ENCODE measurements at places on chromosomes 6 and 20.

DNA sequence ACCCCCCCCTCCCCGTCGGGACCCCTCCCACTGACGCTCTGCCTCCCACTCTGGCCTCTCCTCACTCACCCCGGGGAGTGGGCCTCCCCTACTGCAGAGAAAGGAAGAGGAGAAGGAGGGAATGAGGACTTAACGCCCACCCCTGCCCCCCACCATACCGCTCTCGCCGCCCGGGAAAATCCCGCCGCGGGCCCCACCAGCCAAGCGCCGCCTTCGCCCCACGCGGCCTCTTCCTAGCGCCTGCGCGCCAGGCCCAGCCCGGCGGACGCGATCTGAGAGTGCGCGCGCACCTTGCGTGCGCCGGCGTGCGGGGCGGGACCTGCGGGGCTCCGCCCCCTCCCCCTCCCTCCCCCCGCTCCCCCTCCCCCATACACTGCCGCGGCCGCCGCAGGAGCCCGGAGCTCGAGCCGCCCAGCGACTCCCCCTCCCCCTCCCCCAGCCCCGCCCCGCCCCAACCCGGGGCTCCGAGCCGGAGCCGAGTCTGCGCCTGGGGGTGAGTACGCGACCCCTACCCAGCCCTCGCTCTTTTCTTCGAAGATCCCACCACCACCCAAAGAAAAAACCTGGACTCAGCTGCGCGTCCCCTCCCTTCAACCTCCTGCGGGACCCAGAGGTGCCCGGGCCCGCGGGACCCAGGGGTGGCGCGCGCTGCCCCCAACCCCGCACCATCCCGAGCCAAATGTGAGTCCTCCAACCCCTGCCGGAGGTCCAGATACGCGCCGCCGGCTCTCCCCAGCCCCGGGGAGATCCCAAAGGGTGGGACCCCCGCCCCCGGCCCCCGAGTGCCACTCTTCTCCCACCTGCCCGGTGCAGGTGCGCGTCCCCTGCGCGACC, at the start of the genes MRPL14 and TMEM63B:
MRPL14 (minus strand) TSS at position 267 of the 834 bp plus-strand sequence. CDS start 10,841 bp downstream, outside the sequence.
TMEM63B (plus strand) TSS at position 369 of the 834 bp plus-strand sequence. CDS start 7,031 bp downstream, outside the sequence.
- DNase-seq: peak; percentile 64

DNA sequence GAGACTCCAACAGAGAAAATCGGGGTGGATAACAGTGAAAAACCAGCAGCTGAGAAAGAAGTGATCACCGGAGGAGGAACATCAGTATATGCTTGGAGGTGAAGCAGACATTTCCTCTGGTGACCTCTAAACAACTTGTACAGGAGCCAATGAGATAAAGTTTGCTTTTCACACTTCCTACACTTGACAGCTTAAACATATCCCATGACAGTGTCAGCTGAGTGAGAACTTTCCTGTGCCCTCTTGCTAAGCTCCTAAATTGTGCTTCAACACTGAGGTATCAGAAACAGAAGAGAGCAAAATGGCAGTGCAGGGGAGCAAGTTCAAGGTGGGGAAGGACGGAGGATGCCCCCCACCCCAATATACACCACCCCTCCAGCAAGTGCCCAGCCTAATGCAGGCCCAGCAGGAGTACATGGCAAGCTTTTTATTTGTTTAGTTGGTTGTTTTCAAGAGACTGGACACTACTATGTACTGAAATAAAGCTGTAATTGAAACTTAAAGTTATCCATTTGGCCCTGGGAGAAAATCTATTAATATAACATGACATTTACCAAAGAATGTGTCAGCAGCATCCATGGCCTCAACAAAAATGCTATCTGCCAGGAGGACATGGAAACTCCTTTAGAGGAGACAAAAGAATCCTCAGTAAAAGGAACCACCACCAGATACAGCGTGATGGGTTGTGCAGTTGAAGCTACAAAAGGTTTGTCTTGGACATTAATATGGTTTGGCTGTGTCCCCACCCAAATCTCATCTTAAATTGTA, 540.2 kb downstream of the PRKN start:
- DNase-seq: no peak

GRCh38 chr20:29306390-29307072, 1950.9 kb upstream of the DEFB115 start:
- no peak for DNase-seq

GRCh38 chr20:57283860-57284259, 17.4 kb upstream of the BMP7 start:
- DNase-seq: no peak

- no peak for DNase-seq
These were observed 16.3 kb upstream of the HM13 start for GRCh38 chr20:31497838-31498540.

DNA sequence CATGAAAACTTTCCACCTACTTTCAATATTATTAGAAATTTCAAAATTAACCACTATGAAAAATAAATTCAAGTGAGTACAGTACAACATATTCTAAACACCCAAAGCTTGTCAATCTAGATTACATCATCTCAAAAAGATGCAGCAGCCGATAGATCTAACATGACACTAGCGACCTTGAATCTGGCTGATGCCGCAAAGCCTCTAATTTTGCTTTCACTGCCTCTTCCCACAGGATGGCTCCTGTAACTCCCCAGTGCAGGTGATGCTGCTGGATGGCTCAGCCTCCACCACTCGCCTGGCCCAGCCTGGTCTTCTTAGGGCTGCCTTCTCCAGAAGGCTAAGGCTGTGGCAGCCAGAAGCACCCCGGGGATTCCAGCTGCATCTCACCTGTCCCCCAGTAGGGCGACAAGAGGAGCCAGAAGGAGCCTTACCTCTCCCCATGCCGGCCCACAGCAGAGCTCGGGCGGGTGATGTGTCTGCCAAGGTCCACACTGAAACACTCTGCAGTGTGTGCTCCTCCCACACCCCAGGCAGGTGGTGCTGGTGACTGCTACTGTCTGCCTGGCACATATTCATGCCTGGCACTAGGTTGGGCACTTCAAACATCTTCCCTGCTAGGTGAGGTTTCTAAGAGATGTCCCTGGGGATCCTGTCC, 82.1 kb downstream of the SLC23A2 start:
- no peak for DNase-seq

GRCh38 chr6:71403422-71404134, 115.0 kb downstream of the OGFRL1 start:
- DNase-seq: no peak

DNA sequence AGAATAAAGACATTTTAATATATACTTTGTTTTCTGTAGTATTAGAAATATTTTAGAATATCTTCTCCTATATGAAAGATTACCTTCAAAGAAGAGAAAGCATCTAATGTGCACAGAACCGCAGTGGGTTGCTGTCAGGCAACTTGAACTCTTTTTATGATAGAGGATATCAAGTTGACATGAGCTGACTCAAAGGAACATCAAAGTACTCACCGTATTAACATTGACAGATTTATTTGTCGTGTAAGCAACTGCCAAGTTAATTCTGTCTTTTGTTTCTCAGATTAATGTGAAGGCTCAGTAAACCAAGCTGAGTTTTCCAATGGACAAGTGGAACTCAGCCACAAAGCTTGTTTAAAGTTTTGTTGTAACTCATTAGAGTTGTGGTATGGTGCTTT, 2.2 kb upstream of the GINM1 start:
- DNase-seq: no peak

GRCh38 chr6:99979953-99980352, 14.1 kb downstream of the MCHR2 start:
- no peak for DNase-seq

GRCh38 chr20:45469336-45470261, at the start of gene WFDC2:
Gene WFDC2, plus strand, starts transcription at chr20:45469753. Its CDS starts 29 bp downstream, at chr20:45469782.
- no peak for DNase-seq

- DNase-seq: no peak
These were observed 49.9 kb upstream of the BMP5 start for GRCh38 chr6:55925292-55925691.

- DNase-seq: no peak
These were observed 36.9 kb upstream of the BLCAP start for GRCh38 chr20:37564388-37565133.

- DNase-seq: peak; percentile 4
These were observed 625.4 kb downstream of the QKI start for GRCh38 chr6:164039954-164040375.

- DNase-seq: no peak
These were observed 33.4 kb upstream of the SLC22A1 start for GRCh38 chr6:160088069-160088783.

DNA sequence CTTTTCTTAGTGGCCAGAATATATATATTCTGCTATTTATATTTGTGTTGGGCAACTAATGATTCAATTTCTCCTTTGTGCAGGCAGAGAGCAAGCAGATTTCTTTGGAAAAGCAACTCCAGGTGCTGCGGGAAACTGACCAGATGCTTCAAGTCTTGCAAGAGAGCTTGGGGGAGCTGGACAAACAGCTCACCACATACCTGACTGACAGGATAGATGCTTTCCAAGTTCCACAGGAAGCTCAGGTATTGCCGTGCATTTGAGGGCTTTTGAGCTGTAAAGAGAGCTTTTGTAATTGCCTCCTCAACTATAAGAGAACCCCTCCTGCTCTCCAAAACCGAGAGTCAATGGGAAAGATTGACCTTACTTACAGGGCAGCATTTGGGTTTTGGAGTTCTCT, 203.5 kb downstream of the UTRN start:
- DNase-seq: no peak

- DNase-seq: no peak
These were observed 4.5 kb upstream of the FAM184A start for GRCh38 chr6:119083007-119083406.

DNA sequence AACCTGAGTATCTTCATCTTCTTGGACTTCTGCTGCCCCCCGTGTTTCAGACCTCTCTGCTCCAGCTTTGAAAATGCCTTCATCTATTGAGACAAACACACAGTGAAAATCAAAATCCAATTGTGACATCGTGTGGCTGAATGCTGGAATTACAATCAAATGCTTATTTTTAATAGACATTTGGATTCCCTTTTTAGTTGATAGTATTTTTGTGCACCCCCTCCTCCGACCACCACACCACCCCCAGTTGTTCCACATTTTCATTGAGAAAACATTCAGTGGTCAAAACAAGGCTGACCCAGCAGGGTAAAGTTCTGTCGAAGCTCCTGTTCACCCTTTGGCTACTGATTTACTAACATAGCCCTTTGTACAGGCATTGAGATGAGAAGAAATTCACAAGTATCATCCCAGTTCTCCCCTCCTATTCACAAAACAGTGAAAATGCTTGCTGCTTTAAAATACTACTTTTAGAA, 79.0 kb downstream of the NRSN1 start:
- DNase-seq: no peak

DNA sequence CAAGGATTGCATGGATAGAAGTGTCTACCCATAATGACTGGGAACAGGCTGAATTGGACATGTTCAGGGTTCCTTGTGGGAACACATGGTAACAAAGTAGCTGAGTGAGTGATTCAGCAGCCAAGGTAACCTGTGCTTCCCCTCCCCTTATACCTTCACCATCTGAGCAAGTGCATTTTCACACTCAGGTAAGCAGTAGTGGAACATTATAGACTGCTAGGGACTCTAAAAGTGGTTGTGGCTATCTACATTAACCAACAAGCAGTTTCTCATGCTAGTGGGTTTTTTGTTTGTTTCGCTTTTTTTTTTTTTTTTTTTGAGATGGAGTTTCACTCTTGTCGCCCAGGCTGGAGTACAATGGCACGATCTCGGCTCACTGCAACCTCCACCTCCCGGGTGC, 41.4 kb downstream of the KIZ start:
- DNase-seq: no peak

DNA sequence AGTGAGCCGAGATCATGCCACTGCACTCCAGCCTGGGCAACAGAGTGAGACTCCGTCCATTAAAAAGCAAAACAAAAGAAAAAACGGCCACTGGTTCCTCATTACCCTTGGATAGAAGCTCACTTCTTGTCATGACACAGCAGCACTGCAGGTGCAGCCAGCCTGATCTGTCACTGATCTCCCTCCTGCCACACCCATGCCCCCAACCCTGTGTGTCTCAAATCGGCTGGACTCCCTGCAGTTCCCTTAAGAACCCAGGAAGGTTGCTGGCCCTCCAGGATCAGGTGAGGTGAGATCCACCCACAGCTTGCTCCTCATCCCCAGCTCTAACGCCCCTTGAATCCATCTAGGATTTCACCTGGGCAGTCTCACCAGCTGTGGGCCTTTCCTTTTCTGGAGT, 26.3 kb upstream of the NNAT start:
- no peak for DNase-seq

DNA sequence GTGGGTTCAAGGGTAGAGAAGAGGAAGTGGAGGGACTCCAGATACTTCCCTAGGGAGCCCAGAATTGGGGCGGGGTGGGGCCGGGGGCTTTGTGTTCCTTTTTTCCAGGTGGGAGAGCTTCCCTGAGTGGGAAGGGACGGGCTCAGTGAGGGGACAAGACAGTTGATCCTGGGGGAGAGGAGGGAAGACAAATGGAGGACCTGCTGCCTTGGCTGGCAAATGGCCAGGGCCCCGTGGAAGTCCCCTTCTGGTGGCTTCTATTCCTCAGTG, 2.6 kb downstream of the CTSZ start:
- DNase-seq: no peak

DNA sequence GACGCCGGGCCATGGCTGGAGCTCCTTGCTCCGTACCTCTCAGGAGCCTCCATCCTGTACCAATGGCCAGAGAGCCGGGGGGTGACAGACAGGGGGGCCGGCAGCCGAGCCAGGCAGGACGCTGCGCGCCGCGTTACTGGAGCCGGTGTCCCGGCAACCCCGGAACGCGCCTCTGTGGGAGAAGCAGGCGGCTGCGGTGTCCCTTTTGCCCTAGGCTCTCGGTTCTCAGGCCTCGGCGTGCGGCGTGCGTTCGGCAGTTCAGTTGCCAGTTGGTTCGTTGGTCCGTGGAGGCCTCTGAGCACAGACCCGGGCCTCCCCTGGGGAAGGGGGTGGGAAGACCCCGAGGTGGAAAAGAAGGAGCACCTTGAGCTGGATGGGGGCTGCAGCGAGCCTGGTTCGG, at the start of gene SPATS1:
SPATS1 (plus strand) TSS at position 162 of the 400 bp plus-strand sequence. CDS start 446 bp downstream, outside the sequence.
- no peak for DNase-seq

DNA sequence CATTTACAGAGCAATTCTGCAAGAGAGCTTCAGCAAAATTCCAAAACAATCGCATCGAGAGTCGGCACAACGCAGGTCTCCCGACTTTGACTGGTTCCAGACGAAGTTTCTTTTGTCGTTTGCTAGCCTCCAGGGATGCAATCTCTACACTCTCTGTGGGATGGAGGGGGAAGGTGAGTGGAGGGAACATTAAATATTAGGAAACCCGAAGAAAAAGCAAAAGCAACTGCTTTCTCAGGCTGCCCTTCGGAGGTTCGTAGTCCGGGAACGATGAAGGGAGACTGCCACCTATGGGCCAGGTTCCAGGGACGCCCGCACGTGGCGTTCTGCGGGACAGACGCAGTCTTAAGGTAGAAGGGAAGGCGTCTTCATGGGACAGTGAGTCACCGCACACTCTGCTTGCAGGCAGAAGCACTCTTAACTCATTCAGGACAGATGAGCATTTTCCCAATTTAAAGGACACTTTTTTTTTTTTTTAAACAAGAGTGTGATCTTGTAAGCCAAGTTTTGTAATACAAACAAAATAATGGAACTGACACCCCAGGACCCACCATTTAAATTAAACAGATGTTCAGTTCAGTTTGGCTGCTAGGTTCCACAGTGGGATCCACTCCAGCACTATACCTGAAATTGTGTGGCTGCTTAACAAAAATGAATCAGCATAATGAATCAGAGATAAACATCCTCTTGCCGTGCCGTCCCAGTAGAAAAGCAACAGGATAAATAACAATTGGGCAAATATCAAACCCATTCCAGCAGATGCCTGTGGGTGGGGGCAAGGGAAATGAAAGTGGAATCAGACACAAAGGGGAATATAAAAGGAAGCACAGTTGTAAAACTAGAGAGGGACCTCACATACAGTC, 65.8 kb upstream of the ARMC2 start:
- DNase-seq: peak; percentile 38
